GM04503 (cell line): ENCODE measurements at places on chromosomes 7 and 10.

DNA sequence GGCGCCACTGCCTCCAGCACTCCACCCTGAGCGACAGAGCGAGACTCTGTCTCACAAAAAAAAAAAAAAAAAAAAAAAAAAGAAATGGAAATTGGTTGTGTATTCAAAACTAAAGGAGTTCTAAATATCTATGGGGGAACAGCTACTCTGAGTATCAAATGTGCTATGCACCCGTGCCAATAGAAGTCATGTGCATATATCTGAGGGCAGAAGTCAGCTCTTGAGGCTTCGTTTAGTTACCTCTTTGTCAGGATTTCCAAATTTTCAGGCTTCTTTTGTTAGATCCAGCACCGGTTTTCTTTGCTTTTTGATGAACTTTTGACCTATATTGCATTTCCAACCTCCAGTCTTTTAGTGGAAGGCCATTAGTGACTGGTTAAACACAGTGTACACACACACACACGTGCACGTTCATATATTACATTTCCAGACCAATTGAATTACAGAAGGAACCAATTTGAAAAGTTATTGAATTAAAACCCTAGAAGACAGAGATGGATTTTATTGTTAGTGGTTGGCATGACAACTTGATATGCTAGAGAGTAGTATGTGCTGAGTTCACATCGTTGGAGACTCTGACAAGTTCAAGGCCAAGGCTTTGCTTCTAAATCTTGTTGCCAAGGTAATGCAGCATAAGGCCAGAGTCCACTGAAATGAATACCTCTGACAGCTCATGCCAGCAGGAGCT lies 33.1 kb upstream of the ADD3 start:
- no peak for DNase-seq

GRCh38 chr7:51545131-51545530 lies 228.5 kb upstream of the COBL start:
- no peak for DNase-seq

GRCh38 chr7:105787793-105788192 lies 88.6 kb downstream of the ATXN7L1 start:
- DNase-seq: no peak

GRCh38 chr7:4880218-4880617 lies 3.3 kb downstream of the RADIL start:
- no peak for DNase-seq

- no peak for DNase-seq
Observed at GRCh38 chr10:101096378-101096777, 34.6 kb downstream of the KAZALD1 start.

DNA sequence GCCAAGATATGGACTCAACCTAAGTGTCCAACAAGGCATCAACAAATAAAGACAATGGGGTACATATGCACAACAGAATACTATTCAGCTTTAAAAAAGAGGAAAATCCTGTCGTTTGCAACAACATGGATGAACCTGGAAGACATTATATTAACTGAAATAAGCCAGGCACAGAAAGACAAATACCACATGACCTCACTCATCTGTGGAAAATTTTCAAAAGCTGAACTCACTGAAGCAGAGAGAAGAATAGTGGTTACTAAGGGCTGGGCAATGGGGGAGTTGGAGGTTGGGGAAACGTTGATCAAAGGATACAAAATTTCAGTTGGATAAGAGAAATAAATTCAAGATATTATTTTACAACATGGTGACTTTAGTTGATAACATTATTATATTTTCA lies 221.4 kb upstream of the PITRM1 start:
- DNase-seq: no peak

- DNase-seq: no peak
Observed at GRCh38 chr10:33192190-33192589, 142.3 kb downstream of the NRP1 start.

DNA sequence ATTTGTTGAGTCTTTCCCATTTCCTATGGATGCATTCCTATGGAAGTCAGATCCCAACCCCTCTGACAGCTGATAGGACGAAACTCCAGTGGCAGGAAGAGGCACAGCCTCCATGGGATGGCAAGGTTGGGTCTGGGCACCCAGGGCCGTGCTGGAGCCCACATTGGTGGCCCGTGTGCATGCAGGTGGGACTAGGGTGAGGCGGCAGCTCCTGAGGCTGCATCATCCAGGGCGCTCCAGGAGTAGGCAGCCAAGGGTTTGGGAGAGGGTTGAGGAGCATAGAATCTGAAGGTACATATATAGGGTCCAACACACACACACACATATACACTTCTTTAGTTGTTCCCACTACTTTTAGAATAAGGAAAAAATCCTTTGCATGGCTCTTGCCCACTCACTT lies 81.4 kb upstream of the BMPER start:
- DNase-seq: no peak

- no peak for DNase-seq
Observed at GRCh38 chr10:79610601-79611191, at the start of gene SFTPA1. SFTPA1 (plus strand) TSS chr10:79610939; CDS start chr10:79611826, 887 bp downstream.

- no peak for DNase-seq
Observed at GRCh38 chr7:157301610-157302120, 35.1 kb upstream of the DNAJB6 start.

DNA sequence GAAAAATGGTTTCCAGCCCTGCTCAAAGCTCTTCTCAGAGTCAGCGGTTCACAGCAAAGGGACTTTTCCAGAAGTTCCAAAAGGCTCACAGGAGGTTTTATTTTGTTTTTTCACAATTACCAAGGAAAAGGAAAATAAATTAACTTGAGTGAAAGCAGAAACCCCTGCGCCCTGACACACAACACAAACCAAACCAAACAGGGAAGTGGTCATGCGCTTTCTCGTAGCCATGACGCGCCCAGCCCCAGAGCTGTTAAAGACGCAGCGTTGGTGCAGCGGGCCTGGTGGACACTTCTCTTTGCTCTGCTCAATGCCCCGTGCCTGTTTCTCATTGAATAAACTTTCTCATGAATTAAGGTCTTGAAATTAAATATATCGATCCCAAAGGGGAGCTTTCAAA lies 134.4 kb upstream of the LYZL2 start:
- no peak for DNase-seq

DNA sequence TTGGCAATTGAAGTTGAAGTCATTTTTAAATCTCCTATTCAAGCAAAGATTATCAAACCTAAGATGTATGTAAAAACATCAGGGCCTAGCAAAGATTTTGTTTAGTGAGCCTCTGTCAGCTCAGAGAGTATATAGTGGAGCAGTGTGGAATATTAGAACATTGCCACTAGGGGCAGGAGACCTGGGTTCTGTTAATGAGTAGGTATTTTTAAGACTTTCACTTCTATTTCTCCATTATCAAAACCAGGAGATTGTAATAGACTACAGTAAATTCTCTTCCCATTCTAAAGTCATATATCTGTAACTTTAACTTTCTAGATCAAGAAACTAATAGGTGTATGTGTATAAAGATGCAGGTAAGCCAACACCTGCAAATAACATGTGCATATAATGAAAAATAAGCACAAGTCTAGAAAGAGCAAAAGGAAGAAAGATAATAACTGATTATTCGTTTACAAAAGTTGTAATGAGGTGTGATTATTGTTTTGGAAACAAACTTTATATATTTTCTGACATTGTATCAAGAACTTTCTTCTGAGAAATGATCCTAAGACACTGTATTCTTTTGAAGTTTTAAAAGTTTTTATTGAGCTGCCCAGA lies 64.4 kb downstream of the KCND2 start:
- no peak for DNase-seq

- DNase-seq: no peak
Observed at GRCh38 chr7:26097837-26098668, 53.9 kb upstream of the NFE2L3 start.

DNA sequence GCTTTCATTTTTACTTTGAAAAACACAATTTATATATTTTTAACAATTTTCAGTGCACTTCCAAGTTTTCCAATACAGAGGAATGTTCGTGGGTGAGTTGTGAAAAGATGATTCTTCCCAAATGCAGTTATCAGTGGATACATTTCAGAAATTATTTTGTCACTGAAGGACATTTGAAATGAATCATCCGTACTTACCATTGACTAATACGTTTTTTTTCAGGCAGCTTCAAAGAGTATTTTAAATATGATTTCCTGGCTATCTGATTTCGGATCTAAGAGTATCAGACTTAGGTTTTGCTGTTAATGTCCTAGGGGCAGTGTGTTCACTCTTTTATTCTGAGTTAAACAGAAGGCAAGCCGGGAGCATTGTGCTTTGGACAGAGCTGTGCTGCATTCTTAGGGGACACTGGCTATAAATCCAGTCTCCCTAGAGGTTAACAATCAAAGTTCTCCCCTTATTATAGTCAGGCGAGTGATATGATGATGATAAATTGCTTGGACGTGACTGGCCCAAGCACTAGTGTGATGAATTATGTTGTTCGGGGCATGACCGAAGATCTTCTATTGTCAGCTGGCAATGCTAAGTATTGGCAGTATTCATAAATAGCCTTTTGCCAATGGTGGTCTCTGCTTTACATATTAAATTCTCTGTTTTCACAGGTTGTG lies 4.5 kb downstream of the PTER start:
- no peak for DNase-seq

DNA sequence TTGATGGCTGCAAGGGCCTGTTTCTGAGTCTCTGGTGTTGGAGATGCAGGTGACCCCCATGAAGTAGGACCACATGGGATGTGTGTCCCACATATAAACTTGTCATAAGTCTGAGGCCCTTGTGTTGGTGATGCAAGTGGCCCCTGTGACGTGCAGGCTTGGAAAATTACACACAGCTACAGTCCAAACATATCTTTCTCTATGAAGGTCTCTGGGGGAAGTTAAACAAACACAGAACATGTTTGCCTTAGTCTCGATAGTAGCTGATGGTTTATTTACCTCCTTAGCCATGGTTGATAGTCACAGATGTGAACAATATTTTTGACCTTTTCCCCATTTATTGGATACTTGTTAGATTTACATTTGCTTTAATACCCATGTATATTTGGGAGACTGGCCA lies 64.7 kb downstream of the ADCY1 start:
- DNase-seq: no peak

DNA sequence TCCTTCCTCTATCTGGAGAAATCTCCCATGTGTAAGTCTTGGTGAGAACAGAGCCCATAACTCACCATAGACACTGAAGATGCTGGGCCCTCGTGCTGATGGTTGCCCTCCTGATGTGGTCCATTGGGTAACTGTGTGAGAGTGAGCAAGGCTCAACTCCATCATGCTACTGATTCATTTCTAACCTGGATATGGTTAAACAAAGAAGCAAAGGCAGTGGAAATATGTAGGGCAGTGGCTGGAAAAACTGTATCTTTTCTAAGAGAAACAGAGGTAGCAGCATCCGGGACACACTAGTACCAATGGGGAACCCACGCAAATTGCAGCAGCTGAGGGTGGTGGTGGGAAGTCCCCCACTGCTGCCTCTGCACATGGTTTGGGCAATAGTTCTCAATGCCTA lies 221.7 kb downstream of the KLF6 start:
- DNase-seq: no peak

DNA sequence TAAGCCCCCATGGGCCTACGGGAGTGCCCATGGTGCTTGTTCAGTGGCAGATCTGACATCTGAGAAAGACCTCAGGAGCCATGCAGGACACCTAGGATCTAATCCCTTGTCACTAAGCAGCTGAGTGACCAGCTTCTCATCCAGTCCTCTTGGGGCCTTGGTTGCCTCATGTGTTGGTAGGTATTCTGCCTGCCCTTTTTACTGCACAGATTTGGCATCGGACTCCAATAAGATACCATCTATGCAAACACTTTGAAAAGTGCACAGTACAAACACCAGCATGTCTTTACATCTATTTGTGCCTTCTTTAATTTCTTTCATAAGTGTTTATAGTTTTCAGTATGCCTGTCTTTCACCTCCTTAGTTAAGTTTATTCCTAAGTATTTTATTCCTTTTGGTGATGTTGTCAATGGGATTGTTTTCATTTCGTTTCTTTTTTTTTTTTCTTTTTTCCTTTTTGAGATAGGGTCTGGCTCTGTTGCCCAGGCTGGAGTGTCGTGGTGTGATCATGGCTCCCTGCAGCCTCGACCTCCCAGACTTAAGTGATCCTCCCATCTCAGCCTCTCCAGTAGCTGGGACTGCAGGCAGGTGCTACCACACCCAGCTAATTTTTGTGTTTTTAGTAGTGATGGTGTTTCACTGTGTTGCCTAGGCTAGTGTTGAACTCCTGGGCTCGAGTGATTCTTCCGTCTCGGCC lies 10.4 kb downstream of the STOX1 start:
- DNase-seq: no peak

DNA sequence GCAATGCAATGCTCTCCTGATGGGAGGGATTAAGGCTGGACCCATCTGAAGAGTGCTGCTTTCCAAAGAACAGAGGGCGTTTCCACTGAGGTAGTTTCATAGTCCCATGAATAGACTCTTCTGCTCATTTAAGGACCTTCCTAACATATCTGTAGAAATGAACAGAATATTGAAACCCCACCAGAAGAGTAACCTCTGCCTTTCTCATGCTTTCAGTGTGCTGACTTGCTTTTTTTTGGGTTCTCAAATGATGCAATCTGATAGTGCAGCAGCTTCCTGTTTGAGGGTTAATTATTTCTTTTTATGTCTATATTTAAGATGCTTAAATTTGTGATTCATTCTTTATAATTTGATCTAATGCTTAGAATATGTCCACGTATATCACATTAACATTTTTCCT lies 82.2 kb downstream of the GATA3 start:
- no peak for DNase-seq

DNA sequence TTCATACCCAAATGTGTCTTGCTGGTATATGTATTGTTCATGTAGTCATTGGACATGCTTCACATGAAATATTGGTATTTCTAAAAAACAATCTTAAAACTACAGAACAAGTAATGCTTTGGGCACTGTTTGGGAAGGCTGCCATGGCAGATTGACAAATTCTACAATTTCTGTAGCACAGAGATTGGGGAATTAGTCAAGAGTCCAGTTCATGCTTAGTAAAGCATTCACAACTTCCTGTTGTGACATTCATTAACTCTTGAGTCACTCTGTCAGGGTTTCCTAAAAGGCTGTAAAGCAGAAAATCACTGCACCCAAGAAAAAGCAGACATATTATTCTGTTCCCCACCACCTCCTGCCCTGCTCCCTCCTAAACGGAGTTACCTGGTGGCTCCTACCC lies 398.9 kb downstream of the PHTF2 start:
- DNase-seq: peak; percentile 77

DNA sequence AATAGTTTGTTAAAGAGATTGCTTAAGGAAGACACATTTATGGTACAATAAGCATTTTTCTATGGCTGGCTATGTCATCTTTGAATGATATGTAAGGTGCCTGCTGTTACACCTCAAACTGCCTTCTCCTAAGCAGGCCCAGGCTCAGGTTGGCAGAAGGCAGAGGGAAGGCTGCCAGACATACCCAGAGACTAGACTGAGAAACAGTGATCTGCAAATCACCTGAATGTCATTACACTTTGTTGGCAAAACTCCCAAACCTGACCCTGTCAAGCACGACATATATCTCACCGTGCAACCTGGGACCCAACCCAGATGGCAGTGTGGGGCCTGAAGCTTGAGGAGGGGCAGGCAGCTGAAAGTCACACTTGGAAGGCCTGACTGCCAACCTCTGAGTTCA lies 136.6 kb upstream of the TARP start:
- DNase-seq: no peak

- DNase-seq: no peak
Observed at GRCh38 chr10:18767981-18768380, 108.8 kb downstream of the ARL5B start.

GRCh38 chr7:139784648-139785047 lies 6.8 kb upstream of the HIPK2 start:
- no peak for DNase-seq

GRCh38 chr7:12056977-12057376 lies 154.1 kb upstream of the TMEM106B start:
- no peak for DNase-seq

GRCh38 chr10:103888113-103888841 lies 29.7 kb downstream of the STN1 start:
- no peak for DNase-seq

- DNase-seq: no peak
Observed at GRCh38 chr10:11906714-11907113, 83.6 kb downstream of the PROSER2 start.
